ENCODE measurements at places on chromosomes 13 and 19.

DNA sequence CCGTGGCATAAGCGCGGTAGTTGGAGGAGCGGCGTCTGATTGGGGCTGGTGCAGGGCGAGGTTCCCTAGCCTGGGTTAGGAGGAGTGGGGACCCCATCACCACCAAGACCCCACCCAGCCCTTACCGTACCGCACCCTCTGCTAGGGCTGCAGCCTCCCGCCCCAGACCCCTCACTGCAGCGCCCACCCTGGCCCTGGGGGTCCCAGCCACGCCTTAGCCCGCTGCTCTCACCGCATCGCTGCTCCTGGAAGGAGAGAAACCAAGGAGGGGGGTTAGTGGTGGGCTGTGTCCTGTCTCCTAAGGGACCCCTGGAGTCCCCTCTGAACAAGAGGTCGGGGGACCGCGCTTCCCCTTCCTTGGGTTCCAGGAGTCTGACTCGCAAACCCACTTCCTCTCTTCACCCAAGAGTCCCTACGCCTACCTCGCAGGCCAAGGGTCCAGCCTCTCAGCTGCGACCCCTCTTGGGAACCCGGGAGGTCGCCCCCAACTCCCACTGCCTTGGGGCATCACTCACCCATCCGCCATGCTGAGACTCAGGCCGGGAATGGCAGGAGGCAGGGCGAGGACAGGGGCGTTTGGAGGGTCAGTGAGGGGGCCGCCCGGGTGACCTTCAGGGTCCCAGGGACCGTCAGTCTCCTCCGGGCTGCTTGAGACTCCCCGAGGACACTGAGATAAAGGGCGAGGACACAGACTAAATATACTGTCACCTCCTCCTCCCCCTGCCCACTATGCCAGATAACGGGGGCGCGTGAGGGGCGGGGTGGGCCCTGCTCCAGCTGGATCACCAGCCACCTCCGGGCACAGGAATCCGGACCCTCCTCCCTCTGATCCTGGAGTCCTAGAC lies at the start of gene TNNI3:
TNNI3 (minus strand) TSS at position 669 of the 845 bp plus-strand sequence; CDS start at position 526, 143 bp downstream.
- DNase-seq = no peak

DNA sequence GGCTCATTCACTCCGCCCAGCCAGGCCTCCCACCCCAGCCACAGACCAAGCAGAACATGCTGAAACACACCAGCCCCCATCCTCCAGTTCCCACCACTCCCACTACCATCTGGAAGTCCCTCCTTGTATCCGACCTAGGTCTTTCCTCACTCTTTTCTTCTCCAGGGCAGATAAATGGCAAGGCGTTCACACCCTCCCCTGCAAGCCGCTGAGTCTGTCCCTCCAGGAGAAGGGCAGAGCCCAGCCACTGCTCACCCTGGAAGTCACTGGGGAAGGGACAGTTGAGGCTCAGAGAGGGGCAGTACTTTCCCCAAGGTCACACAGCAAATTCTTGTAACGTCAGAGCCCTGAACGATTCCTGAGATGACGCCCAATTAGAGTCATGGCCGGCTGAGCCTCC lies 45.5 kb upstream of the NFIC start:
- no peak for DNase-seq

GRCh38 chr13:20105161-20105689 lies 55.6 kb downstream of the GJA3 start:
- no peak for DNase-seq

DNA sequence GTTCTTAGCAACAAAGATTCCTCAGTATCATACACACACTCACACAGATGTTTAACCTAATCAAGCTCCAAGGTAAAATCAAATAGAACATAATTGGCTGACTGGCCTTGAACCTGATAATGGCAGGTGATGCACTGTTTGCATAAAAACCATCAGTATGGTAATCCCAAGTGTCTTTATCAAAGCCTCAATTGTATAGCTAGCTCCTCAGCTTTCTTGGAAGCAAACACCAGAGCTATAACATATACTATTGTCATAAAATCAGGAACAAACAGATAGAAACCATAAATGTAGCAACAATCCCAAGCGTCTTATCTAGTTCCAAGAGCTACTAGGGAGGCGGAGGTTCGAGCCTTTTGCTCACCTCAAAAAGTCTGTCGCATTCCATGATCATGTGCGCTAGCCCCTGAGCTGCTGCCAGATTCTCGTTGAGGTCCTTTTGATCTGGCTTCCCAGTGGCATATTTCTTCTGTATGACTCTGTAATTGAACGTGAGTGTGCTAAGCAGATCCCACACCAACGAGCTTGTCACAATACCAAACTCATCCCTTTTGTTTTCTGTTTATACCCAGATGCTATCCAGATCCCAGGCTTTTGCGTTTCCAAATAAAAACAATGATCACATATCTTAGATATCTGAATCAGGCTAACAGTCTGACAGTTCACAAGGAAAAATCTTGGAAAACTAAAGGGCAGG lies 95.3 kb downstream of the KL start:
- no peak for DNase-seq

- no peak for DNase-seq
Measured at GRCh38 chr13:107824635-107825034, 390.7 kb downstream of the LIG4 start.

DNA sequence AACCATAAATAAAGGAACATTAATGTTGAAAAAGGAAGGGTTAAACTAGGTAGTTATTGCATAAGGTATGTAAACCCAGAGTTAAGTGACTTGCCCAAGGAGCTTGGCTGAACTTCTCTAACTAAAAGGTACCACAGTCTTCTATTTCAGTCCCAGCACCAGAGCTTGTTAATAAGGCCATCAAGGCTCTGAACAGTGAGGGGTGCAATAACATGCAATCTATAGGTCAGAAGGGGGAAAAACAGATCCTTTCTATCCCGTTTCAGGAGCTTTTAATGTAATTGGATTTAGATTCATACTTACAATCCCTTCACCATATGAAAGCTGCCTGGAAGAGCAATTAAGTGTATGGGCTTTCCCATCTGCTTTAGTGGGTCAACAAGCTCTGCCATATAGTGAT lies 441.5 kb upstream of the SPRY2 start:
- DNase-seq = no peak

- no peak for DNase-seq
Measured at GRCh38 chr19:58569191-58569942, 3.8 kb downstream of the MZF1 start.

DNA sequence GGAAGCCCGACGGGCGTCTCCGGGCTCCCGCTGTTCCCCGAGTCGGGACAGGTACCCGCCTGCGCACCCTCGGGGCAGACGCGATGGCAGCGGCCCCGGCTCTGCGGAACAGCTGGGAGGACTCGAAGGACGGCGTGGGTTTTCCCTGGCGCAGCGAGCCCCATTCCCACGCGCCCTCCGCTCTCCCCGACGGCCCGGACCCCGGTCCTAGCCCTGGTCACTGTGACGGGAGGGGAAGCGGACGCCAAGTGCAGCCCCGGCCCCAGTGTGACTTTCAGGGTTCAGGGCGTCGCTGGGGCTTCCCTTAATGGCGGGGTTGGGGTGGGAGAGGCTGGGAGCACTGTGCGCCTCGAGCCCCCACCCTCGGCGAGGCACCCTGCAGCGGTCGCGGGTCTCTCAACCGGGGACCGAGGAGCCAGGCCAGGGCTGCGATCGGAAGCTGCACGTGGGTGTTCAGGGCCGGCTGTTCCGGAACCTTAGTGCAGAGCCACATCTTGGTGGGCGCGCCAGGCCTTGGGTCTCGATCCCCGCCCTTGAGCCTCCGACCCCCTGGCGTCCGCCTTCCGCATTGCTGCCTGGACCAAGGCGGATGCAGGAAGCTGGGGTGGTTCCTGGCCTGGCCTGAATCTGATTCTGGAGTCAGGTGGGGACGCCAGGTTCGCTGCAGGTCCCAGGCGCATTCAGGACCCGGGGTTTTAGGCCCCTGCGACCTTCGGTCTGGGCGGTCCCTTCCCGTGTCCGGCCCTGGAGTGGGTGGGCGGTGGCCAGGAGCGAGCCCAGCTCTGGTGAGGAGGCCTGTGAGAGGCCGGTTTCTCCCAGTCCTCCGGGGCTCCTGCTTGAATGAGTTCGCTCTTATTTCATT lies 3.5 kb downstream of the LGALS7B start:
- DNase-seq = peak; percentile 30

- DNase-seq = no peak
Measured at GRCh38 chr13:46665633-46666482, 112.9 kb downstream of the LRCH1 start.

GRCh38 chr13:84466461-84466860 lies 584.2 kb upstream of the SLITRK1 start:
- DNase-seq = no peak

DNA sequence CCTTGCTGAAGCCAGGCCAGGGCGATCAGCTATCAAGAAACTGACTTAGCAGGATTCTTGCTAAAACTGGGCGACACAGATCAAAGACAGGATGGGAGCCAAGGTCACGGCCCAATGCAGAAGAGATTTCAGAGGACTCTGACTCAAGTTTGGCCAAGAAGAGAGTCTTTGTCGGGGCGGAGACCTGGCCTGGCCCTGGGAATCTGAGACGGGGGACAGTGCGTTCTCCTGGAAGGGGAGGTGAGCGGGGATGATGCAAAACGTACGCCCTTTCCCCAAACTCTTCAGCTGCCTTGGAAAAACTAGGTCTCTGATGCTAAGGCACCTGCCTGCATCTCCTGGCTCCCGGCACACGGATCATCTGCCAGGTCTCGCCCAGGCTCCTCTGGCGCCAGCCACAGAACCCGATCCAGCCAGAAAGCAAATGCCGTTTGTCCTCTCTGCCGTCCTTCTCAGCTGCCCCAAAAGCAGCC lies 9.8 kb downstream of the MVB12A start:
- DNase-seq = no peak

- no peak for DNase-seq
Measured at GRCh38 chr19:49125025-49125731, 5.8 kb downstream of the PPFIA3 start.

- DNase-seq = no peak
Measured at GRCh38 chr13:71751073-71751472, 115.9 kb downstream of the DACH1 start.

- no peak for DNase-seq
Measured at GRCh38 chr13:76965759-76966421, 17.6 kb downstream of the ACOD1 start.

DNA sequence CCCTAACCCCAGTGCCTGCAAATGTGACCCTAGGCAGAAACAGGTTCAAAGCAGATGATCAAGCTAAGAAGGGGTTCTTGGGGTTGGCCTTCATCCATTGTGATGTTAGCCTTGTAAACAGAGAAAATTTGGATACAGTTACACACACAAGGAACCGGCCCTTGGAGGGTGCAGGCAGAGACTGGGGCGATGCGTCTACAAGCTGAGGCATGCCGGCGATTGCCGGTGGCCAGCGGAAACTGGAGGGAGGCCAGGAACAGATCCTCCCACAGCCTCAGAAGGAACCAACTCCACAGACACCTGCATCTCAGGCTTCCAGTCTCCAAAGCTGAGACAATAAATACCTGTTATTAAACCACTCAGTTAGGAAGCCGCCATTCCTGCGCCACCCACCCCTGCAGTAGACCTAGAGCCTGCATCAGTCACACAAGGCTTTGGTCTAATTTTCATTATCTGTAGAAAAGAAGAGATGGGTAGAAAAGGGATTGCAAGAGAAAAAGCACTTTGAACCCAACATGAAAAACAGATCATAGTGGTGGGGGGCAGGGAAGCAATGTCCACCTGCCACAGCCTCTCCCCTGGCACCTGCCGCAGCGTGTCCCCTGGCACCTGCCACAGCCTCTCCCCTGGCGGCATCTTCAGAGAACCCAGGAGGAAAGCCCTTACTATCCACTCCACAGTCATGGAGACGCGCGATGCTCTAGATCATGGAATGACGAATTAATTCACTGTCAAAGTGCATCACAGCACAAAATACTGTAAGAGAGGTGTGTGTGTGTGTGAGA lies 119.7 kb upstream of the SOX1 start:
- DNase-seq = no peak

DNA sequence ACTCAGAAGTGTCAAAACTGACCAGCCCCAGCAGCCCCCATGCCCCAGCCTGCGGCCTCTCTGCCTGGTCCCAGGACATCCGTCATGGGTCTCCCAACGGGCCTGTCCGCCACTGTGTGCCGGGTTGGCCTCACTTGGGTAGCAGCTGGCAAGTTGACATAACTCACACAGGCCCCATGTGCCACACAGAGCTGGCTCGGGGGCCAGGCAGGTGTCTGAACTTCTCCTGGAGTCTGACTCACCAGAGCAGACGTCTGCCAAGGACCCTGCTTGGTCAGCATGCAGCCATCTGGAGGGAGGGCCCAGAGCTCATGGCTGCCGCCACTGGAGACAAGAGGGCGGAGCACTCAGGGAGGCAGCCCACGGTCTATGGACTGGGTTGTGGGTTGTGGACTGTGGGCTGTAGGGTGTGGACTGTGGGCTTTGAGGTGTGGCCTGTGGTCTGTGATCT lies 32.0 kb upstream of the TMEM255B start:
- no peak for DNase-seq

Data from activated CD4-positive, alpha-beta T cell treated with anti-CD3 and anti-CD28 coated beads for 24 hours (primary cell).